Activated CD4-positive, alpha-beta T cell treated with anti-CD3 and anti-CD28 coated beads, Interleukin-2, amount 50 U/mL, for 16 hours (primary cell): ENCODE measurements at places on chromosomes 1 and 21.

DNA sequence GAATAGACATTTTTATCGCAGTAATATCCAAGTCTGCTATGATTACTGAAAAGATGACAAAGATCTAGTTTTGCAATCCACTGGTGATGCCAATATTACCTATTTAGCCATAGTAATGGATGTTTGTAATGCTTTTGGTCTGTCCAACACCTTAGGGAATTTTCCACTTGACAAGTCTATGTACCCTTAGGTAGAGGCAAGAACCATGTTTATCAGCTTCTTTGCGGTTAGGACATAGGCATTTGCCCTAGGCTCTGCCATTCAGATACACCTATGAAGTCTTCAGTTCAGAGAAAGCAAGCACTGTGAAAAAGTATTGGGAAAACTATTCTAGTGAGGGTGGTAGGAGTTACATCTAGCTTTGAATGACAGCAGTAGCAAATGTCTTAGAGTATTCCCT, 40.2 kb upstream of the SLC35D1 start:
- no peak for DNase-seq

- no peak for DNase-seq
Observed at GRCh38 chr1:52306227-52307006, 59.6 kb downstream of the CC2D1B start.

- peak; percentile 29 for DNase-seq
Observed at GRCh38 chr1:3483801-3484444, 29.5 kb downstream of the ARHGEF16 start.

DNA sequence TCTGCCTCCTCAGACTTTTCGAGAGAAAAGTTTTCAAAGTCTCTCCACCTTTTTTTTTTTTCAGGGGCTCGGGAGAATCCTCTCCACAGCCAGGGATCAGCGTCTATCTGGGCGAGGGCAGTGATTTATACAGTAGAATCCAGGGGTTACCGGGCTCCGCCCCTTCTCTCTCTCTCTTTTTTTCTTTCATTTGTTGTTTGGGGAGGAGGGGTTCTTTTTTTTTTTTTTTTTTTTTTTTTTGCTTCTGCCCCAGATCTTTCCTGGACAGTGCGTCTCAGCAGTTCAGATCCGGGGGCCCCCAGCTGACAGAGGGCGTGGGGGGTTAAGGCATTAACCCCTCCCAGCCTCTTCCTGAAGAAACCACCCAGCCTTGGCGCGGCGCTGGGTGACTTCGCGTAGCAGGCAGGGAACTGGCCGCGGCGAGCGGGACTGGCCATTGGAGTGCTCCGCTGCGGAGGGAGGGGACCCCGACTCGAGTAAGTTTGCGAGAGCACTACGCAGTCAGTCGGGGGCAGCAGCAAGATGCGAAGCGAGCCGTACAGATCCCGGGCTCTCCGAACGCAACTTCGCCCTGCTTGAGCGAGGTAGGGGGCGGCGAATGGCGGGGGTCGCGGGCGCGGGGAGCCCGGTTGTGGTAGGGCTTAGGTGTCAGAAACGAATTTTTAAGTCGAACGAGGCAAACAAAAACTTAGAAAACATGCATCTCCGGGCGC, at the start of gene S1PR1:
S1PR1 (plus strand) TSS at position 504 of the 713 bp plus-strand sequence. CDS start 1,966 bp downstream, outside the sequence.
- DNase-seq, result peak; percentile 92

DNA sequence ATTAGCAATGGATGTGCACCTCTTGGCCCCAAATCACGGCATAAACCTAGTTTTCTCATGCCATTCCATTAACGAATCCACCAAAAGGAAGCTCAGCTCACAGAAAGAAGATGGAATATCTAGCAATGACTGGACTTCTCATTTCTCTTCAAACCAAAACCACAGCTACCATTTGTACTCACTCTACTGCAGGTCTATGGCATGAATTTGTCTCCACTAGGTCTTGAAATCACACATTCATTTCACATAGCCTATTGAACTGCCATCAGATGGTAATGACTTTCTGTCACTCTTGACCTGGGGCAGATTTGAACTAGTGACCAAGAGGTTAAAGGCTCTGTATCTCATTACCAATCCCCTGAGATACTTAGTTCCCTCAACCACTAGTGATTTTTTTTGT, 382.7 kb downstream of the DPYD start:
- DNase-seq, result no peak

DNA sequence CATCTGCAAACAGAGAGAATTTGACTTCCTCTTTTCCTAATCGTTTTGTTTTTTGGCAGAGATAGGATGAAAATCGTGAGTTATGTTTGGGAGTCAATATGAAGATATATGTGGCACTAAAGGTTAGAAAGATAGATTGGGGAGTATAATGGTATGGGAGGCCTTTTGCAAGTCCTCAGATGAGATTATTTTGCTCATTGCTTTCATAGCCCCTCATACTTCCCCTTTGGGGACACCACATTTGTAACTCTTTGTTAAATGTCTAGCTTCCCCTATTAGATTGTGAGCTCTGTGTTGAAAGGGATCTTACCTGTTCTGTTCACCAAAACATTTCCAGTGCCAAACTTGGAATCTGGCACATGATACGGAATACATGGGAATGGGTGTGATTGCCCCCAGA, 30.2 kb downstream of the RAVER2 start:
- no peak for DNase-seq

DNA sequence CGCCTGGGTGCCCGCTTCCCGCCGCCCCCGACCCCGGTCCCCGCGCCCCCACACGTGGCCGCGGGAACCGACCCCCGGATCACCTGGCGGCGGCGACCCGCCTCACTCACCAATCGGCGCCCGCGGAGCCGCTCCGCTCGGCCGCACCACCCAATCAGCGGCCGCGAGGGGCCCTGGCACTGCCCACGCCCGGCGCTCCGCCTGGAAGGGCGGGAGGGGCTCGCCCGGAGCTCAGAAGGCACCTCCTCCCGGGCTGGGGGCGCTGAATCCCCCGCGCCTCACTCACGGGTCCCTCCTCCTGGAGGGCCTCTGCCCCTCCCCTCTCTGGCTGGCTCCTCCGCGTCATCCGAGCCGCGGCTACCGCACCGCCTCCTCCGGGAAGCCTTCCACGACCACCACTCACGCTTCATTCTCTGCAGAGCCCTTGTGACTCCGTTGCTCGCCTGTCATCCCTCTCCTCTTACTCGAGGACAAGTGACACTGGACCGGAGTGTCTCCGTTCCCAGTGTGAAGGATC, 374 bp downstream of the SH2D5 start:
- peak; percentile 55 for DNase-seq

DNA sequence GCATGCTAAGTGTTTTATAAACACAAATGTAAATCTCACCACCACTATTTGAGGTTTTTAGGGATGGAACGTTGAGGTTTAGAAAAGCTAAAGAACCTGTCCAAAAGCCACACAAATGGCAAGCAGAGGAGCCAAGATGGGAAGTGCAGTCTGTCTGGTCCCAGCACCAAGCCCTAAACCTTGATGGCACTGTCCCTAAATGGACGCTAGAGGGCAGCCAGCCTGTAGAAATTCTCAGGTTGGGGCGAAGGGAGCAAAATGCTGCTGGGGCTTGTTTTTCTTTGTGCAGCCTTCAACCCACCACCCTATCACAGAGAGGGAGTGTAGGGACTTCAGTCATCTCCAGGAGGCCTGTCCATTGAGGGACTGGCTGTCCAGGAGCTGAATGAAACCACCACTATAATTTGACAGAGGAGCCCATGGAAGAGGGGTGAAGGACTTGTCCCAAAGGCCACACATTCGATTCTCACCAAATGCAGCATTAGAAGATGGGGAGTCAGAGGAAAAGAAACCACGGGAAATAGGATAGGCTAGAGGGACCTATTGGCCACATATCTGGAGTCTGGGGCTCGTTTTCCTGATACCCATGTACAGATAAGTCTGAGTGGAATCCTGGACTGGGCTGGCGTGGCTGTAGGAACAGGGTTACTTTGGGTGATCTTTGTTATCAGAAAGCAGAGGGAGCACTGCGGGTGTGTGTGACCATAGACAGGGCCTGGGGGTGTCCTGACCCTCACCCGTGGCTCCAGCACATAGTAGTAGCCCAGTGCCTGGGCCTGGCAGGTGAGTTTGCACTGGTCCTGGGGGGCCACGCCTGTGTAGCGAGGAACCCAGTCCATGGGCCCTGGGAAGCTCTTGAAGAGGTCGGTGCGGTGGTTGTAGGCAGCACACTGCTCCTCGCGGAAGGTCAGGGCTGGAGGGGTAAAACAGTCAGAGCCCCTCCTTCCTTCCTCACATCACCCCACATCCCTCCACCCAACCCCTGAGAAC, 6.1 kb downstream of the ADAMTS4 start:
- DNase-seq, result peak; percentile 80

GRCh38 chr1:14519976-14520375, 78.5 kb upstream of the KAZN start:
- no peak for DNase-seq

DNA sequence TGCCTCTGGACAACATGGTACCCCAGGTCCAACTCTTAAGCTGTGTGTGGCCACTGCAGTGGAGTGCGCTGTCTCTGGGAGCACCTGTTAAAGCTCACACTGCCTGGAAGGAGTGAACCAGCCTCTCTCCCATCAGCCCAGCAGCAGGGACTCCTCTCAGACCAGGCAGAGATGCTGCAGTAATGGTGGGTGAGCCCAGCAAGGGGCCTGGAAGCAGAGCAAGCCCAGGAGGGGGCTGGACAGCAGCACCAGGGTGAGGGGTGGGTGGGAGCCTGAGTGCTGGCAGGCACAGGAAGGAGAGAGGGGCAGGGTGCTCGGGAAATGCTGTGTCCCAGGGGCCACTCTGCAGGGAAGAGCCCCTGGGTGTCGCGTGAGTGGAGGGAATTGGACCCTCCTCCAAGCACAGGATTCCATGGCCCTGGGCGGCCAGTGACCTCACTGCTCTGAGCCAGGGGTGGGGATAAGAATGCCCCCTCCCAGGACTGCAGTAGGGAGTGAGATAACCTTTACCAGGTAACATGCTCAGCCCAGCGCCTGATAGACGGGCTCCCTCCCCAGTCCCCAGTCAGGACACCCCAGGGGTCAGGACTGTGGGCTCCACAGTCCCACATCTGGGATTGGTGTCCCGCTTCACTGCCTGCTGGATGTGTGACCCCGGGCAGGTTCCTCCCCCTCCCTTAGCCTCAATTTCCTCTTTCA, 313.1 kb downstream of the MATN1 start:
- no peak for DNase-seq

- no peak for DNase-seq
Observed at GRCh38 chr1:108556499-108556898, 3.4 kb upstream of the EEIG2 start.

- no peak for DNase-seq
Observed at GRCh38 chr1:65156910-65157545, 9.0 kb downstream of the AK4 start.

- DNase-seq, result no peak
Observed at GRCh38 chr1:22658385-22659163, 5.5 kb downstream of the C1QB start.

GRCh38 chr1:25098717-25099116, 133.6 kb downstream of the SYF2 start:
- DNase-seq, result no peak

DNA sequence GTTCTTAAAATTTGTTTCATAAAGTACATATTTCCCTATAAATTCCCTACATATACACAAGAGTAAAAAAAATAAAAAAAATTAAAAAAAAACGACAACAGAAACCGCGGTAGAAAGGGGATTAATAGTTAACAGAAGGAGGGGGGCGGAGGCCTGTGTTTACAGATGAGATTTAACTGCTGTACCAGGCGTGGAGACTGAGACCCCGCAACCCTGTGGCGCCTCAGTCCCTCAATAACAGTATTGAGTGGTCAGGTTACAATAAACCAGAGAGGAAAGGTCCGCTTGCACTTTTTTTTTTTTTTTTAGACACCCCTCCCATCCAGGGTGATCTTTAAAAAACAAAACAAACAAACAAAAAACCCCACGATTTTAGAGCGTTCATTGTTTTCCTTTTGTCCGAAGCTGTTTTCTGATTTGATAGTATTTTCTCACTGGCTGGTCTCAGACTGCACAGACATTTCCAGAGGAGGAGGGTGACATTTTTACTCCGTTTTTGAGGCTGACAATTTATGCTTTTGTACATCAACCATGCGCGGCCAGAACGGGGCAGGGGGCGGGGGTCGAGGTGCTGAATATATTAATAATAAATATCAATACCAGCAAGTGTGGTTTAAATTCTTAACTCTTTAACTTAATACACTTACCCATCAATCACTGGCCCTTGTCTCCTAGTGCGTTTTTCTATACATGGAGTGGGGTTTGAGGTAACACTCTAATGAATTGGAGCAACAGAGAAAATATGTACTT, 1223.9 kb downstream of the BRINP3 start:
- no peak for DNase-seq

- DNase-seq, result peak; percentile 45
Observed at GRCh38 chr21:37220433-37220980, 46.6 kb downstream of the VPS26C start.
